ENCODE measurements at places on chromosomes 16 and 17. TPM values are rescaled to one million over a fixed set of nuclear protein-coding genes. Genes with fewer than 3 reads are reported as not detected.

The KRT27 gene
- total RNA-seq = 1.2 TPM

The ST6GALNAC2 gene
- 104 TPM for total RNA-seq

The ZACN gene
- not detected for total RNA-seq

The NTN1 gene
- total RNA-seq = 22.8 TPM

The ULK2 gene
- 46.0 TPM for total RNA-seq

The ZMYND15 gene
- 3.3 TPM for total RNA-seq

The TP53TG3B gene
- total RNA-seq = not detected

The KRT20 gene
- total RNA-seq = not detected

The ATP2A3 gene
- total RNA-seq = 13.8 TPM

The MYH8 gene
- not detected for total RNA-seq

The CSH2 gene
- not detected for total RNA-seq

The CANT1 gene
- total RNA-seq = 28.9 TPM

The MYCBPAP gene
- 3.3 TPM for total RNA-seq

The GDPD3 gene
- total RNA-seq = 17.1 TPM

The RGS11 gene
- total RNA-seq = 48.9 TPM

The TRIM65 gene
- 24.7 TPM for total RNA-seq

The SMIM36 gene
- total RNA-seq = not detected

The VASN gene
- total RNA-seq = 38.4 TPM

The CFAP119 gene
- 5.5 TPM for total RNA-seq

The SPEM2 gene
- total RNA-seq = not detected

The CARHSP1 gene
- 118 TPM for total RNA-seq

The C17orf50 gene
- total RNA-seq = not detected

The IGFBP4 gene
- 680 TPM for total RNA-seq

The KRT222 gene
- 8.2 TPM for total RNA-seq

The HAPSTR1 gene
- total RNA-seq = 54.4 TPM

The FOXF1 gene
- 0.45 TPM for total RNA-seq

The COA3 gene
- 36.1 TPM for total RNA-seq

The SMPD3 gene
- 1.2 TPM for total RNA-seq

The NPIPA5 gene
- 19.9 TPM for total RNA-seq

The AP1G1 gene
- total RNA-seq = 92.1 TPM

The CSH1 gene
- total RNA-seq = not detected

The QRICH2 gene
- total RNA-seq = 4.1 TPM

The DHRS11 gene
- total RNA-seq = 5.4 TPM

The ZPBP2 gene
- not detected for total RNA-seq

The FNDC8 gene
- total RNA-seq = not detected

The PLA2G10 gene
- not detected for total RNA-seq

The CA5A gene
- not detected for total RNA-seq
